ENCODE measurements at places on chromosomes 3 and 15. TPM values are rescaled to one million over a fixed set of nuclear protein-coding genes. Genes with fewer than 3 reads are reported as not detected.
A peak's percentile ranks its signal among the peaks of the same experiment; 100 is the strongest.

- no peaks in the 10 kb centered on the region for H3K27me3 ChIP-seq
- no peak overlapping the region for H3K4me3 ChIP-seq
- H3K4me1 ChIP-seq = no peaks in the 10 kb centered on the region
- no peak overlapping the region for H3K27ac ChIP-seq
Measured at GRCh38 chr3:122973893-122974615, 53.5 kb downstream of the SEMA5B start.

DNA sequence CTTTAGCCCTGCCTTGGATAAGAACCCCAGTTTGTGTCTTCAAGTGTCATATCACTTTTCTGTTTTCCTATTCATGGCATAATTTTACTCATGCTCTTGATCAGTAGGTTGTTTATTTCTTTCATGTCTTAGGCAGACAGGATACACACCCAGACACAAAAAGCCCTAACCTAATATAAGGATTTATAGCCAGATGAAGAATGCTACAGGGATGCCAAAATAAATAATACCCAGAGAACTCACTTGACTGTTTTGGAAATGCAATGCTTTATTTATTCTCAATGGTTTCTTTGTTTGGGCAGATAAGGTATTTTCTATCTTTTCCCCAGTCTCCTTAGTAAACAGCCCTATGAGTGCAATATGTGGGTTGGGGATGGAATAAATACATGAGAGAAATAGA lies 424.0 kb upstream of the PDZRN3 start:
- H3K27ac ChIP-seq = no peak overlapping the region
- H3K4me3 ChIP-seq = no peak overlapping the region
- no peaks in the 10 kb centered on the region for H3K27me3 ChIP-seq
- no peaks in the 10 kb centered on the region for H3K4me1 ChIP-seq

DNA sequence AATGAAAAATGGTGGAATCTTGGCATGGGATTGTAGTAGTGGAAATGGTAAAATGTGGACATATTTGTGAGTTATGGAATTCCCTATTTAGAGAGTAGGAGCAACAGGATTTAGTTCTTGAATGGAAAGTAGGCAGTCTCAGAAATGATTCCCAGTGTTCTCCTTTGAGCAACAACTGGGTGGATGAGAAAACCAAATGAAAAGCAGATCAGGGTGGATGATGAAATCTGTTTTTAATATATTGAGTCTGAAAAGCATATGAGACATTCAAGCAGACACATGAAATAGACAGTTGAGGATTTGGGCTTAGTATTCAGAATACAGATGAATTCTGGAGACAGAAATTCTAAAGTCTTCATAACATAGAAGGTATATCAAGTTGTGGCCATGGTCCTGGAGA lies 451.3 kb downstream of the LPP start:
- DNase-seq = no peak
- H3K27ac ChIP-seq = no peak overlapping the region
- no peak overlapping the region for H3K4me3 ChIP-seq
- H3K4me1 ChIP-seq = peaks cover 24% of the 10 kb centered on the region
- H3K36me3 ChIP-seq = peaks cover 14% of the 10 kb centered on the region

- no peak overlapping the region for H3K4me3 ChIP-seq
- H3K27ac ChIP-seq = no peak overlapping the region
- peaks cover 15% of the 10 kb centered on the region for H3K4me1 ChIP-seq
- no peaks in the 10 kb centered on the region for H3K27me3 ChIP-seq
- no peak for DNase-seq
Measured at GRCh38 chr3:138817695-138818094, 17.0 kb downstream of the PIK3CB start.

DNA sequence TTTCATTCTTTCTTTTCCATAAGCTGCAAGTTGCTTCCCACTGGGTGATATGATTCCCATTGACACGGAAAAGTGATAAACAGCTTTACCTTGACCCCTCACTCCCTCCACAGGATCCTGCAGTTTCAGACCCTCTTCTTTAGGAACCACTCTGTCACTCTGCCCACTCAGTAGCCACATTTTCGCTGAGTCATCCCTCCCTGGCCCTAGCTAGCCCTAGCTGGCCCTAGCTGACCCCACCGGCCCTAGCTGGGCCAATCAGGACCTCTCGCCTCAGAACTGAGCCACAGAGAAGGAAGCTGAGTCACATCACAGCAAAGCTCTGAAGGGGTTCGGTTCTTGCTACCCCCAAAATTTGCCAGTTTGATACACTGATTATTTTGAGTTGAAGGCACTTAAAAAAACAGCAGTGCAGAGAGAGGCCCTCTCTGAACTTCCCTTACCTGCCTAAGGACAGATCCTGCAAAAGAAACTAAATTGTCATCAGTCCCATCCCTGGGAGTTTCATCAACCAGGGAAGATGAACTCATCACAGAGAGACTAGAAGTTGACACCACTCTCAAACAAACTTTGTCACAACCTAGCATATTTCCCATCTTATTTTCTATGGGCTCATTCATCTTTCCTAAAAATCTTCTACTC lies 233.5 kb upstream of the PROK2 start:
- H3K27me3 ChIP-seq = no peaks in the 10 kb centered on the region
- no peak overlapping the region for H3K4me3 ChIP-seq
- no peak overlapping the region for H3K27ac ChIP-seq
- DNase-seq = no peak
- no peaks in the 10 kb centered on the region for H3K4me1 ChIP-seq
- H3K36me3 ChIP-seq = no peaks in the 10 kb centered on the region

GRCh38 chr15:59549301-59550185 lies 62.0 kb upstream of the GCNT3 start:
- no peak overlapping the region for H3K4me3 ChIP-seq
- no peaks in the 10 kb centered on the region for H3K4me1 ChIP-seq
- H3K27ac ChIP-seq = no peak overlapping the region

DNA sequence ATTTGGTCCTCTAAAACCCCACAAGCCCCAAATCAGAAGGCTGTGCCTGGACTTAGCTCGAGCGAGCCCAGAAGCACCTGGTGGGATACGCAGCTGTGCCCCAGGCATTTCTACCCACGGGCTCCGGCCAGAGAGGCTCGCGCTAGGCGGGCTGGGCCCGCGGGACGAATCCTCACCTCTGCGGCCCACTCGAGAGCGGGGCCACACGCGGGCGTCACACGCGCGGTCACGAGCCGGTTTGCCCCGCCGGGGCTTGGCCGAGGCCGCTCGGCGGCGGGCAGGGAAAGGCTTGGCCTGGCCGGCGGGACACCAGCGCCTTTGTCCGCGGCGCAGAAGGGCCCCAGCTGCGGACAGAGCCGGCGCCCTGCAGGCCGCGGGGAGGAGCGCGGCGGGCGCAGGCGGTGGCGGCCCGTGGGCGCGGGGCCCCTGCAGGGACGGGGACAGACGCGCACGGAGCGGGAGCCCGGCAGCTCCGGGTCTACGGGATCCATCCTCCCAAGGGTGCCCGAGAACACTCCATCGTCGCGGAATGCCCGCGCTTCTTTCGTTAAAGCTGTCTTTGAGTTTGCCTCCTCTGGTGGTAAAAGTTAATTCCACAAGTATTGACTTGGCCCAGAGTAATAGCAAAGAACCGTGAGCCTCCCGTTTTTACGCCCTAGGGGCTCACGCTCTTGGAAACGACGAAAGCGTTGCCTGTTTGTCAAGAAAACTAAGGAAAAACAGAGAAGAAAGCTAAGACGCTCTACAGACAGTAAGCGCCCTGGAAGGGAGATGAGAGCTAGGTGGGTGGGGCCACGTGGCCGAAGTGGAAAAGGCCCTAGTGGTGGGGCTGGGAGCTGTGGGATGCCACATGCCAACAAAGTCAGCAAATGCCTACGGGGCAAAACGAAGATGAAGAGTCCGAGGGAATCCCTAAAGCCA lies 26.4 kb downstream of the TYRO3 start:
- no peaks in the 10 kb centered on the region for H3K36me3 ChIP-seq
- H3K27ac ChIP-seq = no peak overlapping the region
- peak overlapping the region; percentile 48 for H3K4me3 ChIP-seq

GRCh38 chr3:194900854-194901522 lies 215.3 kb downstream of the FAM43A start:
- H3K27me3 ChIP-seq = no peaks in the 10 kb centered on the region
- no peak overlapping the region for H3K27ac ChIP-seq
- no peak overlapping the region for H3K4me3 ChIP-seq

DNA sequence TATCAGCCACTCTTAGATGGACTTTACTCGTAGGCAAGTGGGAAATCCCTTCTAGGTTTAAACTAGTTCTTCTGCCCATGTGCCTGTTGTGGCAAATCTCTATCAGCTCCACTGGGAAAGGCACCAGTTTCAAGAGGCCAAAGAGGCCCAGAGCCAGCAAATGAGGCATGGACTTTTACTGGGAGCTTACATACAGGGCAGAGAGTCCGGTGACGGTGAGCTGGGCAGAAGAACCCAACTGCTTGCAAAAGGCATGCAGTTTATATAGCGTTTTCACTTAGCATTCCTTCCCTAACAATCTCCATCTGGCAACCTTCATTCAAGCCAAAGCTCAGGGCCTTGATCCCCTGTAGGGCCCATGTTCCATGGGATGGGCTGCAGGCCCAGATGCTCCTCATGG lies 93.0 kb upstream of the C3orf80 start:
- H3K27me3 ChIP-seq = no peaks in the 10 kb centered on the region
- H3K4me3 ChIP-seq = no peak overlapping the region
- no peaks in the 10 kb centered on the region for H3K36me3 ChIP-seq
- H3K27ac ChIP-seq = no peak overlapping the region
- DNase-seq = no peak
- no peaks in the 10 kb centered on the region for H3K4me1 ChIP-seq

DNA sequence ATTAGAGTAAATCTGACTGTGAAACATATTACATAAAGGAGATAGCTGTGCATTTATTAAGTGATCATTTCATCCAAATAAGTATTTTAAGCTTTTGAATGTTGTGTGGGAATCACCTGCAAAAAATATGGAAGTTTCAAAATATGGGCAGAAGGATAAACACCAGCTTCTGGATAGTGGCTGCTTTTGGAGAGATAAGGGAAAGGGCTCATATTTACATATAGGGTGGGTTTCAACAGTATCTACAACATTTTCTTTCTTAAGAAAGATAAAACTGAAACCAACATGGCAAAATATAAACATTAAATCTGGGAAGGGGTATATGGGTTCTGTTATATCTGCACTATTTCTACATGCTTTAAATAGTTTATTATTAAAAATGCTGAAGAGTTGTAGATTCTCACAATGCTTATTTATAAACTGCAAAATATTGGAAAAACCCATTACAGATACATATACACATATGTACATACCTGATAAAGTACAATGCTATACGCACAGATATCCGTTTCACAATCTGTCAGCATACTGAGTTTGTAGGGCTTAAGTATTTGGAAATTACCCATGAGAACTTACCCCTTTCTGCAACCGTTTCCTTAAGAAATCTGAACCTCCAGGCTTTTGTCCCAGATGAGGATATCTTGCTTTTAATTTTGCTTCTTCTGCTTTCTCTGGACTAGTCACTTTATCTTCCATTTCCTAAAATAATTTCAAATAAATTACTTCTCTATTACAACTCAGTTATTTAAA lies 12.1 kb downstream of the ARPP19 start:
- peaks cover 76% of the 10 kb centered on the region for H3K4me1 ChIP-seq
- H3K27me3 ChIP-seq = no peaks in the 10 kb centered on the region
- peak overlapping the region; percentile 82 for H3K27ac ChIP-seq
- no peak for DNase-seq
- peaks cover 29% of the 10 kb centered on the region for H3K36me3 ChIP-seq

Gene ECE2
- total RNA-seq = not detected

Gene C3orf49
- not detected for total RNA-seq

Gene ZNF80
- total RNA-seq = not detected

Gene NTRK3
- 2.7 TPM for total RNA-seq

All from gastrocnemius medialis (tissue), 4 donors.